Stimulated activated CD4-positive, alpha-beta T cell treated with anti-CD3 and anti-CD28 coated beads, Interleukin-15, amount 100 ng/mL, for 1 hour (primary cell): ENCODE measurements at places on chromosomes 7 and 10.

GRCh38 chr10:72080042-72080975, 8.0 kb downstream of the SPOCK2 start:
- DNase-seq = no peak

- no peak for DNase-seq
Observed at GRCh38 chr7:26688936-26689506, 175.4 kb downstream of the SKAP2 start.

GRCh38 chr10:34097682-34098081, 717.4 kb downstream of the PARD3 start:
- DNase-seq = no peak

GRCh38 chr7:45567713-45568112, 6.5 kb upstream of the ADCY1 start:
- no peak for DNase-seq

DNA sequence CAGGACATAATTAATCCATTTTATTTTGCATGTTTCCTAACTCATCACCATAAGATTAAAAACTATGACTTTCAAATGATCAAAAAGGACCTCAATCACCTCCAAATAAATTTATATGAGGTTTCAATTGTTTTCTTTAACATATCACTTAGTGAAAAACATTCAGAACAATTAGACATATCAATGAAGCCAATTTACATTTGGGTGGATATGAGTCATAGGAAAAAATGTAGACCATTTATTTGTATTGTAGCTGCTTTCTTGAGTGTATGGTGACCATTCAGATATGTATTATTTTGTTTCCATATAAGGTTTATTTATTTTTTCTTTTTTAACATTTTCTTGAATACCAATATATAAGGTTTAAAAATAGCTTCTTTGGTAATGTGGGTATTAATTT, 13.3 kb upstream of the EXOC6 start:
- DNase-seq = no peak

- no peak for DNase-seq
Observed at GRCh38 chr10:119274519-119275045, 67.2 kb downstream of the GRK5 start.

- no peak for DNase-seq
Observed at GRCh38 chr10:66654861-66655260, 271.0 kb upstream of the LRRTM3 start.

GRCh38 chr7:98085674-98086073, 21.0 kb upstream of the LMTK2 start:
- DNase-seq = no peak

DNA sequence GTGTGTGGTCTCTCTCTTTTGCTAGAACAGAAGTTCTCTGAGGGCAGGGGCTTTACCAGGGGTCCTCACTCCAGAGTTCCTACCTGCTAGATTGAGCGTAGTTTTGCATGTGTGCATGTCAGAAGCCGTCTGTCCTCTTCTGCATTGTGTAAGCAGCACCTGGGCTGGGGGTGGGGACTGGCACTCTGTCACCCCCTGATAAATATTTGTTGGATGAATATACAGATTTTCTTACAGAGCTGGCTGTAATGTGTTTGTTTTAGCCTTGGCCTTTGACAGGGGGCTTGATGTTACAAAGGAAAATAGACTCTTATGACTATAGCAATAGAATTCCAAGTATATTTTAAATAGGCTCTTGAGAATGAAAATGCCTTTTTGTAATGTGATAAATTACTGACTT, 46.6 kb downstream of the WDR37 start:
- no peak for DNase-seq

GRCh38 chr10:60290558-60290957, 99.1 kb downstream of the ANK3 start:
- DNase-seq = no peak

DNA sequence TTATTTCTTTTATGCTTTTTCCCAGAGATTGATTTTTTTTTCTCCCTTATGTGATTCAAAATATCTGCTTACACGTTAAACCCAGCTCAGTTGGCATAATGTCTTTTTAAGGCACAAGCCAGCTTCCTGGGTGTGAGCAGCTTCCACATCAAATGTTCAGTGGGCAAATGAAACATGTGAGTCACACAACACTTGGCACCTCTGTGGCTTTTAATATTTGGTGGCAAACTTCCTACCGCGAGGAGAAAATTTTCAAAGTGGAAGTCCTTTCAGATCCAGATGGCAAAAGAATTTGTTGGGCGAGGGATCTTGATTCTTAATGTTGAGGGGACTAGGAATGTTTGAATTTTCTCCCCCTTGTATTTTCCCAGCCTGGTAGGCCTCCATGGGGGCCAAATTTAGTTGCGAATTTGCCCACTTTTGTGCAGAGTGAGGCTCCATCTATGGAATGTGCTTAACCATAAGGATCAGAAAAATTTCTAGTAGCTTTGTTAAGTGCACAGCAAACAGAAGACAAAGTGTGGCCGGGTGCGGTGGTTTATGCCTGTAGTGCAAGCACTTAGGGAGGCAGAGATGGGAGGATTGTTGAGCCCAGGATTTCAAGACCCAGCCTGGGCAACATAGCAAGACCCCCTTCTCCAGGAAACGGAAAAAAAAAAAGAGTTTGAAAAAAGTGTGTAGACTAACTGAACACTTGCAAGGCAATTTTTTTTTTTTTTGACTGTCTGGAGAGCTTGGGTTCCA, 31.0 kb downstream of the CUX1 start:
- DNase-seq = no peak

- DNase-seq = no peak
Observed at GRCh38 chr10:43461950-43462349, 25.0 kb downstream of the ZNF487 start.

DNA sequence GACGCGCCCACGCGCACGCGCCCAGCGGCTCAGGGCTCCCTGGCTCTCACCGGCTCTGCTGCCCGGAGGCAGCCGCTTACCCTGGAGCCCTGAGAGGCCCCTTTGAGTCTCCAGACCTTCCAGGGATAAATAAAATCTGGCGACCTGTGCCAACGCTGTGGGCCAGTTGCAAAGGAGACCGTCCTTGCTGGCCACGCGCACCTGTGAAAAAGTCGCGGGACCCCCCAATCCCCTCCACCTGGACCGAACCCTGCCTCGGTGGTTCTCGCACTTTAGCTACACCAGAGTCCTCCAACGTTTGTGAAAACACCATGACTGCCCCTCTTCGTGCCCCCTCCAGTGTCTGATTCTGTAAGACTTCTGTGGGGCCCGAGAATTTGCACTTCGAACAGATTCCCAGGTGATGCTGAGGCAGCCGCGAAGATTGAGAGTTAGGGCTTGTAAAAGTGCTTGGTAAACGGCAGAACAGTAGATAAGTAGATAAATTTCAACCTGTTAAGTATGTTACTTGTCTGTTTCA, 102.4 kb upstream of the SVIL start:
- DNase-seq = peak; percentile 5

- DNase-seq = no peak
Observed at GRCh38 chr10:93746844-93747284, 10.9 kb upstream of the LGI1 start.

DNA sequence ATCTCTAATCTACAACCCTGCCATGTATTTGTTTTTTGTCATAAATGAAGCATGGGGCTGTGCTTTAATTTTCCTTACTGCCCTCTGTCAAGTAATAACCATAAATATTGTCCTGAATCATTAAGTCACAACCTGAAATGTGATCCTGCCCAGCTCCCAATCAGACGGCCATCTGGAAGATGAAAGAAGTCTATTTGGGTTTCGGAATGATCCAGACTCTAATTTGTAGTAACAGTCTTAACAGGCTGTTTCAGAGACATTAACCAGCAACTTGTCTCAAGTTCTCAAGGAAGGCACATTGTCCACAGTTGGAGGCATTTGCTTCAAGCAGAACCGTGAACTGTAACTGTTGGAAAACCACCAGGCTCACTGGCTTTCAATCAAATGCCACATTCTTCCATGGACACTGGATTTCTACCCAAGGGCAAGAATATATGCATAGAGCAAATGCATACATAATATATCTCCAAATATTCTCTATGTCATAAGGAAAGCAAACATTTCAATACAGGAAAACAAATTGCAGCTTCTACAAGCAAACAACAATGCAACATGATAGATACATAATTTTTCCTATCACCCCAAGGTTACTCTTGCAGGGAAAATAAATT, 405.2 kb upstream of the NPVF start:
- no peak for DNase-seq

GRCh38 chr7:117975476-117975875, 102.2 kb upstream of the CTTNBP2 start:
- no peak for DNase-seq

GRCh38 chr7:5437348-5437892, 13.8 kb upstream of the TNRC18 start:
- no peak for DNase-seq

- no peak for DNase-seq
Observed at GRCh38 chr7:28293527-28293835, 112.9 kb upstream of the JAZF1 start.

DNA sequence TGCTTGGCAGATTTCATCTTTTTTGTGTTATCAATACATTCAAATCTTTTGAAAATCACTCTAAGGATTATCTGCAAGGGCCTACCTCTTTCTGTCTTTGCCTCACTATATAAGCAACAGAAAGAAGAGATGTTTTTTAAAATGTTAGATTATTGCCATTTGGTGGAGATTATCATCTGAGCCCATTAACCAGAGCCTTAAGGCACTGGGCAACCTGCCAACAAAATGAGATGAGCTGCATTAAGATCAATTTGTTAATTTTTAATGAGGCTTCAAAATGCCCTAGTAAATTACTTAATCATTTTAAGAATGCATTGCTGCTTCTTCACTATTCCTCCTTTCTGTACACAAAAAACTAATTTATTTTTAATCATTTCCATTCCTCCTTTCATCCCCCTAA, 314.1 kb downstream of the SNX13 start:
- no peak for DNase-seq

GRCh38 chr10:126843299-126843934, 61.8 kb upstream of the DOCK1 start:
- DNase-seq = no peak

DNA sequence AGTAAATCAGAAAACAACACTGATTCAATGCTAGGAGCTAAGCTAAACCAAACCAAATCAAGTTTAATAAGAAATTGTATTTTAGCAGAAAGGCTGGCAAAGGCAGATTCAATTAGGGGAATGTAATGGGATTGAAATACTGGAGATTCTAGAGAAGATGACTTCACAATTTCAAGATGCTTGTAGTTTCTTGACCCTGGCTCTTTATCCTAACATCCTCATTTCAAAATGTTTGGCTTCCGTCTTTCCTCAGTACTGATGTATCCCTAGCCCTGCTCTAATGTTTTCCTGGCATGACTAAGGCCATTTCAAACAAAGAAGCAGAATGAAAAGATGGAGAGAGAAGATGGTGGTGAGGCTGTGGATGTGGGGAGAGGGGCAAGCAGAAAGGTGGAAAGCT, 2.7 kb upstream of the JCAD start:
- DNase-seq = no peak

- no peak for DNase-seq
Observed at GRCh38 chr10:44387853-44388251, 3.0 kb upstream of the CXCL12 start.
